ENCODE measurements at places on chromosomes 2 and 18. TPM values are rescaled to one million over a fixed set of nuclear protein-coding genes. Genes with fewer than 3 reads are reported as not detected.

- H3K36me3 ChIP-seq = no peaks in the 10 kb centered on the region
- H3K4me1 ChIP-seq = no peaks in the 10 kb centered on the region
- H3K27ac ChIP-seq = no peak overlapping the region
- no peaks in the 10 kb centered on the region for H3K27me3 ChIP-seq
- H3K4me3 ChIP-seq = no peak overlapping the region
Measured at GRCh38 chr2:25905126-25905525, 26.8 kb upstream of the ASXL2 start.

GRCh38 chr18:8657050-8657820 is 48.0 kb downstream of the RAB12 start:
- no peaks in the 10 kb centered on the region for H3K4me1 ChIP-seq
- no peak for DNase-seq
- no peak overlapping the region for H3K4me3 ChIP-seq
- no peaks in the 10 kb centered on the region for H3K36me3 ChIP-seq

DNA sequence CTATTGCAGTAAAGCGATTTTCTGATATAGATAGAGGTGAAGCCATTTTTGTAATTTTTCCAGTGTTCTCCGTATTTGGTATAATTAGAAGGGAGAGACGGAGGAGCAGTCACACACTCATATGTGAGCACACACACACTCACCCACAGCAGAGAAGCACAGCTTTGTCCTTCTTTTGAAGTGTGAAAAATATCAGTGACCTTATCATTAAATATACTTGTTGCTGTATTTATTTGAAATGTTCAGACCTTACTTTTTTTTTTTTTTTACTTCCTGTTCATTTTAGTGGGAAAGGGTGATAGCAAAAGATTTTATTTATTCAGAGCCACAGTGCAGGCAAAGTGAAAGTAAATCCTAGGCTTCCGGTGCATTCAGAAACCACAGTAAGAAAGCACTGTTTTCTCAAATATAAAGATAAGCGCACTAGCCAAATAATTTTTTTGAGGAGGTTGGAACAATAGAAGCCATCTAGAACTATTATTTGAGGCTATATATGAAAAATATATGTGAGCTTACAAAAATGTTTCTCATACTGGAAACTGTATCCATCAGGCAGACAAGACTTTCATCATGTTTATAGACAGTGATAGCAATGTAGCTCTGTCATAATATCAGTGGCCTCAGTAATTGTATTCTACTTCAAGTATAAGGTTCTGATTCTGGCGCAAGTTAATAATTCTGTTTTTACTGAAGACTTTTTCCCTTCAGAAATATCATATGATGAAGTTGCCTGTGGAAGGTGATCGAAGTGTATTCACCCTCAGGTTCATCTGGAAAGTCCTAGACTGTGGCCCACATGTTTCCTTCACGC is 37.2 kb downstream of the TSHZ1 start:
- H3K4me1 ChIP-seq = peaks cover 4% of the 10 kb centered on the region
- no peaks in the 10 kb centered on the region for H3K27me3 ChIP-seq
- peak overlapping the region; percentile 86 for H3K27ac ChIP-seq
- no peaks in the 10 kb centered on the region for H3K36me3 ChIP-seq

Gene PREB
- total RNA-seq = 67.4 TPM

Gene SLC11A1
- 14.0 TPM for total RNA-seq

Measured in uterus (tissue), 4 donors.